ENCODE measurements at places on chromosomes 5 and 9.

- no peak overlapping the region for H3K27ac ChIP-seq
- H3K36me3 ChIP-seq, result no peaks in the 10 kb centered on the region
- H3K27me3 ChIP-seq, result no peaks in the 10 kb centered on the region
- H3K4me1 ChIP-seq, result no peaks in the 10 kb centered on the region
Measured at GRCh38 chr9:120284821-120285220, 295.1 kb downstream of the CDK5RAP2 start.

DNA sequence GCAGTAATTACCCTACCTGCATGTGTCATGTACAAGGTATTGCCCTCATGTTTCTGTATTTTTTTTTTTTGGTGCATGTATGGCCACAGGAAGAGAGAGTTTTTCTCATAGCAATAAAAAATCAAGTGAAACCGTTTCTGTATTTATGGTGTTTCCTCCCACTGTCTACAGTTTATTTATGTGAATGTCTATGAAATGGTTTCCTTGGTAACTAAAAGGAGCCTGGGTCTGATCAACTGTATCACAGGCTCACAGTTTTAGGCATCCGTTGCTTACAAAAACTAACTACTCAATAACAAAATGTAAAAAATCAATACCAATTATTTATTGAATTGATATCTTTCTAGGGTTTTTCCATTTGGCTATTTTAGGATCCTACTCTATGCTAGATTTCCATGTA, 464.4 kb downstream of the TAF11L14 start:
- no peaks in the 10 kb centered on the region for H3K4me1 ChIP-seq
- no peaks in the 10 kb centered on the region for H3K27me3 ChIP-seq
- H3K4me3 ChIP-seq, result no peak overlapping the region
- no peak for DNase-seq

DNA sequence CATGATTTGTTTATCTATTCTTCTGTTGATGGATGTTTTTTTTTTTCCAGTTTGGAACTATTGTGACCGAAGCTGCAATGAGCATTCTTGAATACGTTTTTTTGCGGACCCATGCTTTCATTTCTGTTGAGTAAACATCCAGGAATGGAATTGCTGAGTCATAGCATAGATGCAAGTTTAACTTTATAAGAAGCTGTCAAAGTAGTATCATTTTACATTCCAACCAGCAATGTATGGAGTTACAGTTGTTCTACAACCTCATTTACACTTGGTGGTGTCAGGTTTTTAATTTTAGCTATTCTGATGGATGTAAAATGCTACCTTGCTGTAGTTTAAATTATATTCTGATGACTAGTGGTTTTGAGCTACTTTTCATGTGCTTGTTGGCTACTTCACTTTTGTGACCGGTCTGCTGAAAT, 49.0 kb downstream of the NPR3 start:
- no peak for DNase-seq
- H3K27me3 ChIP-seq, result peaks cover 3% of the 10 kb centered on the region
- no peak overlapping the region for H3K4me3 ChIP-seq
- H3K4me1 ChIP-seq, result no peaks in the 10 kb centered on the region
- H3K27ac ChIP-seq, result no peak overlapping the region
- H3K36me3 ChIP-seq, result no peaks in the 10 kb centered on the region

DNA sequence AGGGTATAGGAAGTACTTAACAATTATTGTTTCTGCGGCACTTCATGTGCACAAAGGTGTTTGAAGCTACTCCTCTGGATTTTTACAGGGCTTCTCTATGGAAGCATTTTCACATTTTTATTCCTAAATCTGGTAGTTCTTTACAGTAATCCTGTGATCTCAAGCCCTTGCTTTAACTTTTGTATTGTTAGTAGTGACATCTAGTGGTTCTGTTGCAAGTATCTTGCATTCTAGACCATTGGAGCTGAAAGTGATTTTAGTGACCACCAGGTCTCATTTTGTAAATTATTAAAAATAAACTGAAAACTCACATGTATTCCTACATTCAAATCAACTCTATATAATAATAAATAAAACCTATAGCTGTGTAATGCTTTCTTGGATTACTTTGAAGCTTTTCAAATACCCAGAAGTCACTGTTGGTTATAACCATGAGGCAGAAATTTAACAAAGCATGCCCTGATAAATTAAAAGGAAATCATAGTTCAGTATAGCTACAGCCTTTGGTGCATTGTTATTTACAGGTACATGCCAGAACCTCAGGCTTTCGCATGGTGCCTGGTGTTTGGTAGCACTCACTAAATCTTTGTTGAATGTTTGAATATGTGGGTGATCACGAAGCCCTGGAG, 18.9 kb downstream of the RPS23 start:
- H3K4me1 ChIP-seq, result peaks cover 1% of the 10 kb centered on the region
- DNase-seq, result no peak
- no peak overlapping the region for H3K4me3 ChIP-seq
- no peaks in the 10 kb centered on the region for H3K36me3 ChIP-seq
- H3K27ac ChIP-seq, result no peak overlapping the region

DNA sequence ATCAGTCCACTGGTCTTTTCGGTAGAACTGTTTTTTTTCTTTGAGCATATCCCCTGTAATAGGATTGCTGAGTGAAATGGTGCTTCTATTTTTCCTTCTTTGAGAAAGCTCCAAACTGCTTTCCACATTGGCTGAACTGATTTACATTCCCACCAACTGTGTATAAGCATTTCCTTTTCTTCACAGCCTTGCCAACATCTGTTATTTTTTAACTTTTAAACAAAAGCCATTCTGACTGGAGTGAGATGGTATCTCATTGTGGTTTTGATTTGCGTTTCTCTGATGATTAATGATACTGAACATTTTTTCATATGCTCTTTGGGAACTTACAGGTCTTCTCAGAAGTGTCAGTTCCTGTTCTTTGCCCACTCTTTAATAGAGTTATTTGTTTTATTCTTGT, 764.7 kb downstream of the MTRR start:
- no peak overlapping the region for H3K4me3 ChIP-seq
- no peaks in the 10 kb centered on the region for H3K4me1 ChIP-seq
- no peaks in the 10 kb centered on the region for H3K27me3 ChIP-seq
- H3K36me3 ChIP-seq, result no peaks in the 10 kb centered on the region
- H3K27ac ChIP-seq, result no peak overlapping the region
- DNase-seq, result no peak

- H3K4me1 ChIP-seq, result no peaks in the 10 kb centered on the region
- no peak overlapping the region for H3K4me3 ChIP-seq
- no peaks in the 10 kb centered on the region for H3K36me3 ChIP-seq
- no peak overlapping the region for H3K27ac ChIP-seq
- H3K27me3 ChIP-seq, result no peaks in the 10 kb centered on the region
Measured at GRCh38 chr5:125199373-125199772, 452.9 kb upstream of the ZNF608 start.

DNA sequence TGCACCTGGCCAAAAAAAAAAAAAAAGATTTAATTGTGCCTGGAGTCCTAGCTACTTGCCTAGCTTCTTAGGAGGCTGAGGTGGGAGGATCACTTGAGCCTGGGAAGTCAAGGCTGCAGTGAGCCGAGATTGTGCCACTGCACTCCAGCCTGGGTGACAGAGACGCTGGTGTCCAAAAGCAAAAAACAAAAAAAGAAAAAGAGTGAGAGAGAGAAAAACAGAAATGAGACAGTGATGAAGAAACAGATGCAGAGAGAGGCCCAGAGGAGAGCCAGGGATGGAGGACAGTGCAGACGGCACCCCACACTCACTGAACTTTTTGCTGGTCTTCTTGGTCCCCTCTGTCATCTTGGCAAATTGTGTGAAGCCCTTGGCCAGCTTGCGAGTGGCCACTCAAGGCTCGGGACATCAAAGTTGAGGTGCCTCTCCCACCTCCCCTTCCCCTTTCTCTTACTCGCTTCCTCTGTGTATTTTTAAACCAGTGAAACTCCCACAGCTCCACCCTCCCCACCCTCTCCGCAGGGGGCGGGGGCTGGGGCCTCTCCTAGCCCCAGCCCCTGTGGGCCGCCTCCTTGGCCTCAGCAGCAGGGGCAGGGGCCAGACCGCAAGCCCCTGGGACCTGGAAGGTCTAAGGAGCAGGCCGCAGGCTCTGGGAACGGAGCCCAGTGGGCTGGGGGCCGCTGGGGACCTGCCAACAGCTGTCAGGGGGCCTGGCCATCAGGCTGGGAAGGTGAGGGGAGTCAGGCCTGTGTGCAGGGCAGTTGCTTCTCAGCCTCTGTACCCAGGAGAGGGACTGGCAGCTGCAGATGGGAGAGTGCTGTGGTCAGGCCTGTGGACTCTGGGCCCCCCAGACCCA, at the start of gene SH2D3C:
Gene SH2D3C, minus strand, starts transcription at position 387 of the 856 bp plus-strand sequence. Its CDS starts 39 bp downstream, at position 348.
- H3K36me3 ChIP-seq, result peaks cover 20% of the 10 kb centered on the region
- H3K4me1 ChIP-seq, result peaks cover 59% of the 10 kb centered on the region
- DNase-seq, result peak; percentile 69
- peak within 1 kb of the TSS; percentile 96 for H3K27ac ChIP-seq

DNA sequence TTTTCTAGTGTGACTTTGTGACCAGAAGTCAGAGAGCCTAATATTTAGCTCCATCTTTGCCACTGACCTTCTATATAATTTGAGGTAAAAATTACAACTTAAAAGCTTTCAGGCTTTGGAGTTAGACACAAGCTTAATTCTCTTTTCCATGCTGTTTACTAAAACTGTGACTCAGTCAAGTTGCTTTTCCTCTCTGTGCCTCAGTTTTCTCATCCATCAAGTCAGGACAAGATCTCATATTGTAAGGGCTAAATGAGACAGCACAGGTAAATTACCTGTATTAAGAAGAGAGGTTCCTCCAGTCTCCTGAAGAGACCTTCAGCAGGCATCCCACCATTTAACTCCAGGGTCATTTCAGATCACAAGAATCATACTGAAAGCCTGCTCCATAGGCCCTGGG, 339.2 kb downstream of the ASTN2 start:
- no peak for DNase-seq
- peaks cover 3% of the 10 kb centered on the region for H3K27me3 ChIP-seq
- no peaks in the 10 kb centered on the region for H3K4me1 ChIP-seq
- H3K4me3 ChIP-seq, result no peak overlapping the region
- H3K36me3 ChIP-seq, result no peaks in the 10 kb centered on the region

DNA sequence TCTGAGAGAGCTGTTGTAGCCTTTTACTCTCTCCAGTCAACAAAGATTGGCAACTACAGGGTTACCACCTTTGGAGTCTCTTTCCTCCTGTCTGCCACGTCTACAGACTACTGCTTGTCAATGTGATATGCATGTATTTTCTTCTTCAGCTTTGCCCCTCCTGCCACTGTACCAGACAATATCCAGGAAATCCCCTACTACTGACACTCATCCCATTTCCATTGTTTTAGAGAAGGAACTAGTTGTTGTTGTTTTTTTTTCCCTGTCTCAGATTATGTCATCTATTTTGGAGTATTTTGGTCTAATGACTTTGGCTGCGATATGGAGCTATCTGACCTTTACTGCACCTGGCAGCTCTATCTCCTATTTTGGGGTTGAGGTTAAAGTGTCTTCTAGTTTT, 50.1 kb upstream of the MACIR start:
- DNase-seq, result no peak
- no peaks in the 10 kb centered on the region for H3K27me3 ChIP-seq
- H3K27ac ChIP-seq, result no peak overlapping the region
- peaks cover 25% of the 10 kb centered on the region for H3K36me3 ChIP-seq
- H3K4me3 ChIP-seq, result no peak overlapping the region

- H3K4me3 ChIP-seq, result no peak overlapping the region
- H3K27me3 ChIP-seq, result no peaks in the 10 kb centered on the region
- DNase-seq, result no peak
- H3K27ac ChIP-seq, result no peak overlapping the region
Measured at GRCh38 chr9:32419921-32420320, 35.5 kb downstream of the ACO1 start.

DNA sequence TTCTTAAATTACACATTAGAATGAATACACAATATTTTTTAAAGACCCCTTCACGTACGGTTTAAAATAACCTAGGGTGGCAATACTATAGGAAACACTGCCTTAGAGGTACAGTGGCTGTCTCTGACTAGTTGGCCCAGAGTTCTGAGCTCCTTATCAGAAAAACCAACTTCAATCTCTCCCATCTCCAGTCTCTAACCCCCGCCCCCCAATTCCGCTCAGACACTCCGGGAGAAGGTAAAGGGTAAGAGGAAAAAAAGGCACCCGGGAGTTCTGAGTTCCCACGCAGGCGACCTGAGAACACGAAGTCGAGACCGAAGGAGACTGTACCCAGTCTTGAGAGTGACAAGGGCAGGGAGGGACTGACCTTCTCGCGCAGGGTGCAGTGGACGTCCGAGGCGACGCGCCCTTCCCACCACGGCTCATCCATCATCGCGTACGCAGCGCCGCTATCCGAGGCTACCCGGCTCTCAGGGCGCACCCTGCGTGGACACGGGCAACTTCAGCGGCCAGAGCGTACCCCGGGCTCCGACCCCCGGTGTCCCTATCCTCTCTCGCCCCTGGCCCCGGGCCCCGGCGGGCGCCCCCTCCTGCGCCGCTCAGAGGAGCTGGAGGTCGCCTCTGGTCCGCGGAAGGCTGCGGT, 752 bp downstream of the CCNJL start:
- no peak overlapping the region for H3K27ac ChIP-seq
- peaks cover 49% of the 10 kb centered on the region for H3K27me3 ChIP-seq
- H3K4me1 ChIP-seq, result peaks cover 7% of the 10 kb centered on the region

- peaks cover 41% of the 10 kb centered on the region for H3K27me3 ChIP-seq
- H3K4me1 ChIP-seq, result peaks cover 4% of the 10 kb centered on the region
- DNase-seq, result no peak
- H3K4me3 ChIP-seq, result no peak overlapping the region
Measured at GRCh38 chr5:79111960-79112702, 522 bp downstream of the BHMT start.

- no peak for DNase-seq
- H3K36me3 ChIP-seq, result no peaks in the 10 kb centered on the region
- no peaks in the 10 kb centered on the region for H3K4me1 ChIP-seq
- no peak overlapping the region for H3K27ac ChIP-seq
- no peak overlapping the region for H3K4me3 ChIP-seq
Measured at GRCh38 chr5:35149041-35149440, 81.2 kb downstream of the PRLR start.

DNA sequence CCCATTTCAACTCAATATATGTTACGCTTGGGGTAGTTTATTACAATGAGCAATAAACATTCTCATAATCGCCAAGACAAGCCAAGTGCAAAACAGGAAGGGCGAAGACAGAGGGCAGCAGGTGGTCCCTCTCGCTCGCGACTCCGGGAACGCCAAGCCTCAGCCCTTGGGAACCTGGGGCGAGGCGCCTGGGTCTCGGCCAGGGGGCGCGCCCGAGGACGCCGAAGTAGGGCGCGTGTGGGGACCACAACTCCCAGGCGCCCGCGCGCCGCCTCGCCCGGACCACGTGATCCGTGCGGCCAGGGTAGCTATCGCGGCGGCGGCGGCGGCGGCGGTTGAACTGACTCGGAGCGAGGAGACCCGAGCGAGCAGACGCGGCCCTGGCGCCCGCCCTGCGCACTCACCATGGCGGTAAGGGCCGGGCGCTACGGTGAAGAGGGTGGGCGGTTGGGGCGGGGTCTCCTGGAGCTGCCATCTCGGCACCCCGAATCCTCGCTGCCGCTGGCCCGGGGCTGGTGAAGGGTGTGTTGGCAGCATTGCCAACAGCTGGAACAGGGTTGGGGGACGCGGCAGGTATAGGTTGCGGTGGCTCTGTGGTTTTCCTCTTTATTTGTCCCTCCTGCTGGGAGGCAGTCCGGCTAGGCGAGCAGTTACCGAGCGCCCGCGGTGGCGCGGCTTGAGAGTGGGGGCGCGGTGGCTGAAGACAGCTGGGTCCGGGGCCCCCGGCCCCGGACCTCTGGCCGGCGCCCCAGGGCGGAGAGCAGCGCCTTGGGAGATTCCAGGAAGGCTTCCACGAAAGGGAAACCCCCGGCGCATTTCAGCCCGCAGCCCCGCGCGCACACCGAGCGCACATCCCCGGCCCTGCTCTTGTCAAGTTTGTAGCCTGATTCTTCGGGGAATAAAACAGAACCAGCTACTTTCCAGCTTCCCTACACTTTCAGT, at the start of gene SLC31A2:
Gene SLC31A2, plus strand, starts transcription at position 338 of the 942 bp plus-strand sequence. Its CDS starts 68 bp downstream, at position 406.
- peak; percentile 87 for DNase-seq
- H3K4me1 ChIP-seq, result peaks cover 23% of the 10 kb centered on the region

- H3K4me1 ChIP-seq, result no peaks in the 10 kb centered on the region
- H3K36me3 ChIP-seq, result no peaks in the 10 kb centered on the region
- H3K4me3 ChIP-seq, result no peak overlapping the region
Measured at GRCh38 chr5:155087036-155087435, 73.5 kb downstream of the KIF4B start.

Measured in activated naive CD4-positive, alpha-beta T cell treated with anti-CD3 and anti-CD28 coated beads for 36 hours (primary cell).